ENCODE measurements at places on chromosomes 16 and 17.

DNA sequence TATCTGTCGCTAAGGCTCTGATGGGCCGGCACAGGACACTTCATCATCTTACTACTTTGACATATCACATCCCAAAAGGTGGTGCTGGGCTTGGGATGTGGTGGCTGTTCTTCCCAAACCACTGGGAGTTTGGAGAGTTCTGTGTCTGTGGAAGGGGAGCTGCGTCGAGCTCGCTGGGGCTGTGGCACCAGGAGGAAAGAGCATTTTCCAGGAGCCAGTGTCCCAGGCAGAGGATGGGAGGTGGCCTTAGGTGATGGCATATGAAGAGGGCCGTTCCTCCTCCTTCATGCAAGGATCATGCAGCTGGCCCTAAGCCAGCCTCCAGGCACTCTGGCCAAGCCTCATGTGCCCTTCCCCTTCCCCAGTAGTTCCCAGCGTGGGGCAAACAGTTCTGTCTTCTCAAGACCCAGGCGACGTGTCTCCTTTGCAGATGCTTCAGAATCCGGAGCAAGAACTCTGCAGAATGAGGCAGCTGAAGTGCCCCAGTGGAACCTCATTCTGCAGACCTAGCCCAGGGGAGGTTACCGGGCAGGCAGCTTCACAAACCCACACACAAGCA, 89.4 kb upstream of the TNRC6C start:
- no peak for DNase-seq

- DNase-seq = no peak
Observed at GRCh38 chr17:42704837-42705494, 22.6 kb downstream of the CNTNAP1 start.

GRCh38 chr17:82228842-82229697, at the start of gene SLC16A3:
TSS of gene SLC16A3 (plus strand) at chr17:82229042. CDS start at chr17:82236009, 6,967 bp downstream.
- DNase-seq = no peak

DNA sequence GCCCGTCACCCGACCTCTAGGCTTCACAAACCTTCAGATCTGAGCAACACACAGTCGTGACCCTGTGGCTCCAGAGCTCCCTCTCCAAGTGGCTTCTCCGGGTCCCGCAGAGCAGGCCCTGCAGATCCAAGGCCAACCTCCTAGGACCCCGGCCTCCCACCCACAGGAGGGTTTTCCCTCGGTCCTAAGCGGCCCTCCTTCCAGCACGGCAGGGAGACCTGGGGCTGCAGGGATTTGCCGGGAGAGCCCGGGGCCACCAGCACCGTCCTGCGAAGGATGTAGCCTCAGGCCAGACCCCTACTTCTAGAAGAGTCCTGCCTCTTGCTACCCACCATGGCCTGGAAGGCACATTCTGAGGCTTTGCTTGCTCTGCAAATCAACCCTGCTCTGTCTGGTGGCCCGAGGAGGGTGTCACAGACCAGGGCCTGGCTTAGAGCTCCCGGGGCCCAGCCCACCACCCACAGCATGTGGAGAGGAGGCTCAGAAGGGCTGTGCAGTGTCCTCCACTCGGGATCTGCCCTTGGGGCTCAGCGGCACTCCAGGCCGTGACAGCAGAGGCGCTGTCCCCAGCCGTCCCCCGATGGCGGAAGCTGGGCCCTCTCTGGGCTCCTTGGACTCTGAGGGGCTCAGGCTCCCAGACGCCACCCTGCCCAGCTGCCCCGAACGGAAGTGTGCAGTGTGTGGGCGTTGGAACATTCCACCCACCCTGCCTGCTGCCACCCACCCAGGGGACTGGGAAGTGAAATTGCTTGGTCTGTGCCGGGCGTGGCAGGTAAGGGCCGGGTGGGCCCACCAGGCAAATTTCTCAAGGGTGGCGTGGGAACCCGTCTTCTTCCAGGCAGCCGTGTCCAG, 28.8 kb upstream of the ACSF3 start:
- no peak for DNase-seq

GRCh38 chr17:70169709-70170597, 621 bp downstream of the KCNJ2 start:
- DNase-seq = no peak

- DNase-seq = no peak
Observed at GRCh38 chr16:7027401-7027800, 305.2 kb upstream of the RBFOX1 start.

GRCh38 chr17:35127751-35128514, 6.5 kb downstream of the FNDC8 start:
- no peak for DNase-seq

DNA sequence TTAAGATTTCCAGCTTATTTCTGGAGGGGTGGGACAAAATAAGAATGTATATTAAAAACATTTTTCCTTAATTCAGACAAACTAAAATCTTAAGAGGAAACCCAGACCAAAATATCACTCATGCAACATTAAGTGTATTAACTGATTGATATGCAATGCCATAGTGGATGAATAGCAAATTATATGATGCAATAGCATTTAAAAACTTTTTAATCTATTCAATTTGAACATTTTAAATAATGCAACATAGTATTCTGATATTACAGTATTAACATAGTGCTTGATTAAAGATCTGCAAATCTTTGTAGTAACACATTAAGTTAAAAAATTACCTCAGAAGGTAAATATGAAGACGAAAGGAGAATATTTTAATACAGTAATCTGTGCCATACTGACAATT, 15.3 kb upstream of the INTS2 start:
- no peak for DNase-seq

- no peak for DNase-seq
Observed at GRCh38 chr17:41061964-41062363, 2.0 kb upstream of the KRTAP2-3 start.

DNA sequence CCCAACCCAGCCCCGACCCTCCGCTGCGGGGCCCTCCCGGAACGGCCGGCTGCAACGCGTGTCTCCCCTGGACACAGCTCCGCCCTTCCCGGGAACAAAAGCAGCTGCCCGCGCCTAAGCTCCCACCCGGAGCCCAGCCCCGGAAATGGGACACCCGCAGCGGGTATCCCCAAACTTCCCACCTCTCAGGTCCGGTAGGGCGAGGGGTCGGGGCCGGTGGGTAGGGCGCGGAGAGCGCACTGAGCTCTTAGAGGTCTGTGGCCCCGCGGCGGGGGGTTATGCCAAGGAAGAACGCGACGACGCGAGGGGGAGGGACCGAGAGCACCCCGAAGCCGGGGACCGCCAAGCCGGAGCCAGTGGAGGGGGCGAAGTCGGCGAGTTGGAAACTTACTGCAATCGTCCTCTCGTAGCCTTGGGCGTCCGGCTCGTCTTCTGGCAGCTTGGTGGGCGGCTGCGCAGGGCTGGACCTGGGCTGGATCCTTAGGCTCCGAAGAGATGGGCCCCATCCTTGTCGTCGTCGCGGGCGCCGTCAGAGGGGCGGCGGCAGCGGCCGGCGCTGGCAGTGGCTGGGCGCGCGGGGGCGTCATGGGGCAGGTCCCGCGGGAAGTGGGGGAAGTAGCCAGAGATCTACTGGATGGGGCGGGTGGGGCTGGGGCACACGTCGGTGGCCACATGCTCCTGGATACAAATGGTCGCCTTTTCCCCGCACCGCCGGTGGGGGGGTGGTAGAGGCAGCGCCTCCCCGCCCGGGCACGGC, 6.9 kb downstream of the USP6 start:
- DNase-seq = no peak

DNA sequence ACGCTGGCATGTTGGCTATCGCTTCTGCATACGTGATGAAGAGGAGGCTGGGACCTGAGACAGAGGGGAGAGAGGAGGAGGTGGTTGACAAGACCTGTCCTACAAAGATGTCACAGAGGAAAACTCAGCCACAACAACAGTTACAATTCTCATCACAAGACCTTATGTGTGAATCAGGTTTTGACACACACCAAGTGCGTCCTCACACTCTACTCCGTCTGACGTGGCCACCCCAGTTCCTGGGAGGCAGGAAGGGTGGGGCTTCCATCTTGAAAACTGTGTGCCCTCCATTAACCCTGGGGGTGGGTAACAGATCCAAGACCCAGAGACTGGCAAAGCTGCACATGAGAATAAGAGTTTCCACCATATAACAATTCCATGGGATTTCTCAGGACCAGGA, 24.1 kb downstream of the SLC6A4 start:
- DNase-seq = no peak

DNA sequence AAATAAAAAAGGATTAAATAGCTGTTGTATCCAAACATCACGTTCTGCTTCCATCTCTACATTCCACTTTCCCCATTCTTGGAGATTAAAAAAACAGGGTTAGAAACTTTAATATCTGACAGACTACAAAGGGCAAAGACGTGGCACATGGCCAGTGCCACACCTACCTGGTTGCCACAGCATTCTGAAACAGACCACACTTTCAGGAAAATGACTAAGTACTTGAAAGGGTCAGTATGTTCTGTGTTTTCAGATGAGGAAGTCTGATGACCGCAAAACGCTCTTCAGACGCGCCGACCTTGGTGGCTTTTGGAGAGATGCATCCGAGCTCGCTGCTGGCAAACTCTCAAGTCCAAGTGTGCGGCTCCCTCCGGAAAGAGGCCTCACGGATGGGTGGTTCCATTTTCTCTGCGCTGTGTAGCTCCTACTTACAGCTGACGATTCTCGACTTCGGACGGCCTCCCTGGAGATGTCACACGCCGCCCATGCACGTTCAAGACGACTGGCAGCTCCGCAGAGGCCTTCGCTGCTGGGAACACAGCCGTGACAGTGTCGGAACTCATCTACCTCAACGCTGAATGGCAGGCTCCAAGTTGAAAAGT, 15.5 kb downstream of the MAP1LC3B start:
- DNase-seq = no peak

DNA sequence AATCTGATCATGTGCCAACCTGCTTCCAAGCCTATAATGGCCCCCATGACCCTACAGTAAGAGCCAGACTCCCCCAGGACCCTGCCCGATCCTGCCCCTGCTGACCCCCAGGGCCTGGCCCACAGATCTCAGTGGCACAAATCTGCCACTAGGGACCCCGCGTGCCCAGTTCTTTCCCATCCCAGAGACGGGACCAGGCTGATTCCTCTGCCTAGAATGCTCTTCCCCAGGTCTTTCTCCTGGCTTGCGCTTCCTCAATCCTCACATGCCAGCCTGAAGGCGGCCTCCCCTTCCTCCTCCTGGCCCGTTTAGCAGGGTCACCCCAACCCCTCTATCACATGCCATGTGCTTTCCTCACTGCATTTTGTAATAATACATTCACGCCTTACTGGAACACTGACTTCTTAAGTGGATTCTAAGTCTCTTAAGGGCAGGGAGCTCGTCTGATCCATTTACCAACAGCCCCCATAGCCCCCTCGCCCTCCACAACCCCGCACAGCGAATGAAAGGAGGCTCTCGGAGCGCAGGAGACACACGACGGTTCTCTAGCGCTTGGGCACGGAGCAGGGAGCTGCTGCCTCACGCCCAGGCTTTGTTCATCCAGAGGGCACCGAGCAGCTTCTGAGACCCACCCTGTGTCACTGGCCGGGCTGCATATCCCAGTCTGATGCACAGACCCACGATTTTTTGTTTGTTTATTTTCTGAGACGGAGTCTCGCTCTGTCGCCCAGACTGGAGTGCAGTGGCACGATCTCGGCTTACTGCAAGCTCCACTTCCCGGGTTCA, 1.2 kb downstream of the TRIM65 start:
- DNase-seq = no peak

GRCh38 chr16:6602405-6602804, 730.2 kb upstream of the RBFOX1 start:
- no peak for DNase-seq

GRCh38 chr16:56641166-56641565, 2.7 kb downstream of the MT1A start:
- no peak for DNase-seq

- no peak for DNase-seq
Observed at GRCh38 chr17:68290268-68290954, 516 bp downstream of the SLC16A6 start.

DNA sequence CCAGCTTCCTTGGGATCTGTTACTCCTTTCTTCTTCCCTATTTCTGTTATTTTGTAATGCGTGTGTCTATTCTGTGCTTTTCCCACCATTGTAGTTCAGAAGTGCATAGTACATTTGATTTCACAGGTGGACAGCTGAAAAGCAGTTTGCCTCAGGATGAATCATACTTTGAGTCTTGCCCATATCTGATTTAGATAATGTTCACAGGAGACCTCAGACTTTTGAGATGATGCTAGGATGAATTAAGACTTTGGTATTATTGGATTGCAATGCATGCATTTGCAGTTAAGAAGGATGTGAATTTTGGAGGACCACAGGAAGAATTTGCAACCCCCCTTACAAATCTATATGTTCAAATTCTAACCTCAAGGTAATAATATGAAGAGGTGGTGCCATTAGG, 769.6 kb downstream of the CDH11 start:
- DNase-seq = no peak

DNA sequence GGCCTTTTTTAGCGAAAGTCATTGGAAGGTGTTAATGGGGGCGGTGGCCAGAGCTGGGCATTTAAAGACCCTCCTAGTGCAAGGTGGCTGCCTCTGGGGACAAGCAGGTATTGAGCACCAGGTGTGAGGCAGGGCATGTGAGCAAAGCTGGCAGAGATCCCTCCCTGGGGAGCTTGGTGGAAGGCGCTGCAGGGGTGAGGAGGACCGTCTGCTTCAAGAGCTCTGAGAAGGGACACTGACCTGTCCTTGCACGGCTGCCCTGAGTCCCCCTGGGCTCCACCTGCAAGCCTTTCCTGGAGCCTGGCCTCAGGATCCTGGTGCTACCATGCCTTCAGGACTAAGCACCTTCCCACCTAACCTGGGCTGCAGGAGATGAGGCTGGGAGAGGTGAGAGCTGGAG, 127.0 kb upstream of the CIBAR2 start:
- DNase-seq = no peak

DNA sequence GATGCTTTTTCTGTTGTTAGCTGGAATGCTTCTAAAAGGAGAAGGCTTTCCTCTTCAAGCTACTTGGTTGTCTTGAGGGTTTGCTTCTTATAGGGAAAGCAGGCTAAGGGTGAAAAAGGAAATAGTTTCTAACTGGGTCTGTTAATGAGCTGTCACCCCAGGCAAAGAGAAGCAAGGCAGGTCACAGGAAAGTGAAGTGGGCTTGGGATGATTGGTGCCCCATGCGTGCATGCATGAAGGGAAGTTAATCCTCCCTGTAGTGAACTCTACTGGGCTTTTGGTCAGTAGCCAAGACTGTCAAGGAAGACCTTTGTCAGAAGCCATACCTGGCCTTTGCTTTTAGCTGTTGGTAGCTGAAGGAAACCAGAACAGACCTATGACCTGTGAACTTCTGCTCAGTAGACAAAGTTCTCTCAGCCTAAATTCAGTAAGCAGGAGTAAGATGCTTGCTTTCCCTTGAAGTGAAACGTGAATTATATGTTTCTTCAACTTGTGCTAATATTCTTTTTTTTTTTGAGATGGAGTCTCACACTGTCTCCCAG, 16.5 kb downstream of the TENT4B start:
- no peak for DNase-seq
